Suprapubic skin (tissue), 4 donors: ENCODE measurements at places on chromosomes 4 and X. TPM values are rescaled to one million over a fixed set of nuclear protein-coding genes. Genes with fewer than 3 reads are reported as not detected.

Gene HSFX2
- not detected for total RNA-seq

DNA sequence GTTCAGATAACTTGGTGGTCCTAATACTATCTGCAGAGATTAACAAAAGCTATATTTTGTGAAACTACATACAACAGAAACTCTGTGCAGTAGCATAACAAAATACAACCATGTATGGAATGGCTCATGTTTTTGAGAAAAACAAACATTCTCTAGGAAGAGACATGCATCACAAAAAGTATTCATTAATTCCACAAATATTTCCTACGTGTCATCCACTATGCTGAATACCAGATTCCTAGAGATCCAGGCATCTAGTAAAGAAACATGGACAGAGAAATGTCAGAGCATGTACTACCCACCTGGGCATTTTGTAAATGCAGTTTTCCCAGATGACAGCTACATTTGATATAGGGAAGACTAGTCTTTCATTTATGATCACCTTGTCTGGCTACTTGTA, 248.1 kb downstream of the OPHN1 start:
- DNase-seq: no peak

DNA sequence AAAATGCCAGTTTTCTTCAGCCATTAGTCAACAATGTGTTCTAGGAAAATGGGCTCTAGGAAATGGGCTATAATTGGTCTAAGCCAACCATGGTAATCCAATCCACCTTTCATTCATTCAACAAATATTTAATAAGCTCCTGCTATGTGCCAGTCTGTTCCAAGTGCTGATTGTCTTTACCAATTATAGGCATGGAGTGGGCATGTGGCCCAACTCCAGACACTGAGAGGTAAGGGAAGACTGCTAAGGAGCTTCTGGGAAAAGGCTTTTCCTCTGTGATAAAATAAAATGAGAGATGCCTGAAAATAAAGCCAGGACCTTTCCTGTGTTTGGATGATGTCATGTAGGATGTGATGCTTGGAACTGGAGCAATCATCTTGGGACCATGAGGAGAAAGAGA, 43.3 kb downstream of the HOPX start:
- DNase-seq: no peak

Gene GABRA4
- total RNA-seq: 2.2 TPM

GRCh38 chr4:8194306-8195242, 4.5 kb upstream of the SH3TC1 start:
- no peak for DNase-seq

Gene NPY5R
- 2.7 TPM for total RNA-seq

- peak; percentile 94 for DNase-seq
Observed at GRCh38 chr4:146945556-146946374, at the start of gene TTC29. TSS of gene TTC29 (minus strand) at chr4:146945864. CDS start at chr4:146939895, 5,969 bp downstream.

DNA sequence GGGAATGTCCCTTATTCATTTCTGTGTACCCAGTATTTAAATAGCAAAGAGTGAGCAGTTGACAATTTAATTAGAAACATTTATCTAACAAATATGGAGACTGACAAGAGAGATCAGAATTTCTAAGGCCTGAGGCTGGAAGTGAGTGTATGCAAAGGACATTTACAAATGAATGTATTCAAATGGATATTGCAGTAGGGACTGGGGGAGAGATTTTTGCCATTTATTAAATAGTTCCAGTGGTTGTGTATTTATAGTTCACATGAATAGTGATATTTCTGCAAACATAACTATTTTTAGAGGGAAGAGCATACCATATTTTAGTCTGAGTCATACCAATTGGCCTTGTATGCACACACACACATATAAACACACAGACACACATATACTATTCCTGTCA, 592.4 kb downstream of the GLUD2 start:
- DNase-seq: no peak

DNA sequence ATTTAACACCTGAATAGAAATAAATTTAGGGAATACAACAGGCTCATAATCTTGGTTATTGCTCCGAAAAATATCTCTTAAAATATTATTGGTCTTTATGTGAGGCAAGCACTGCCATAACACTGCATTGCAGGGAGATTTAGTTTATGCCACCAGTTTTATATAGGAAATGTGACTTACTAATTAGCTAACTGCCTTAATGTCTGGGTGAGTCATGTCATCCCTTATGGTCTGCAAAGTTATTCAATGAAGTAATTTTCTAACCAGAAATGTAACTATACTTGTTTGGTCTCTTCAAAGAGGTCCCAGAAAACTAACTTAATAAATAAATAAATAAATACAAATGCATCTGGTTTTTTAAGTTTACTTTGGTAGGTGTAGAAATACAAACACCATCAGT, 597.2 kb downstream of the GALNTL6 start:
- no peak for DNase-seq

GRCh38 chr4:98485816-98486345, 172.5 kb downstream of the TSPAN5 start:
- DNase-seq: no peak

Gene OPHN1
- total RNA-seq: 8.9 TPM

GRCh38 chr4:38896940-38897339, 29.3 kb downstream of the FAM114A1 start:
- no peak for DNase-seq

- DNase-seq: no peak
Observed at GRCh38 chrX:119622356-119623232, 16.4 kb upstream of the NKRF start.

Gene FAM149A
- 3.7 TPM for total RNA-seq

DNA sequence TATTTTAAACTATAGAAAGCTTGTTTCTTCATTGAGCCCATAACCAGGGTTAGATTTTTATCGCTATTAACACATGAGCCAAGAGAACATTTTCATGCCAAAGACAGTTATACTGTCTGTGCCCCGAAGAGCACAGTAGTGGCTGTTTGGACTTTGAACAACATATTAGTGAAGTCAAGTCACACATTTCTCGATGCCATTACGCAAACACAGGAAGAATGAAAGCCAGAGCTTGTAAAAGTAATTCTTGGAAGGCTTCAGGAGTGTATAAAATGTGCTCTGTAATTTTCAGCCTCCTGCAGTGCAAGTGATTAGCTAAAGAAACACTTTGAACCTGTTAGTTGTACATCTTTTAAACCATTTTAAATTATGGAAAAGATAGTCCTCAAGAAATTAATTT, 590.7 kb upstream of the PITX2 start:
- no peak for DNase-seq

Gene LGI2
- 0.55 TPM for total RNA-seq

- DNase-seq: no peak
Observed at GRCh38 chrX:138986235-138986634, 274.7 kb upstream of the FGF13 start.

Gene EPGN
- total RNA-seq: 28.2 TPM

Gene POLN
- 1.4 TPM for total RNA-seq

DNA sequence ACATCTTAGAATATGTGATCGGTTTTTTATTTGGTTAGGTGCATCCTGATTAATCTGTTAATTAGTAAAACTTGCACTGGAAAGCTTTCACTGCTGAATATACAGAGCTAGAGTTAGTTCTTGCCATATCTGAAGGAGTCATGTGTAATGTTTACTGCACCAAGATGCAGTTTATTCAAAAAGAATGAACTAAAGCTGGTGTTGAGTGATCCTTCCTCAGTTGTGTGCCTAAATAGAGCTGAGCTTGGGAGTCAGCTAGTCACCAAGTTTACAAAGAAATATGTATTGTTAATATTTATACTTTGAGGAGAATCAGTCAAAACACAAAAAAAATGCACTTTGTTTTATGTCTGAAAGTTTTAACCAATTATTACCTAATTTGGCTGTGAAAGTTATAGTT, 54.1 kb upstream of the FHDC1 start:
- no peak for DNase-seq
